ENCODE measurements at places on chromosomes 5 and 9. TPM values are rescaled to one million over a fixed set of nuclear protein-coding genes. Genes with fewer than 3 reads are reported as not detected.

DNA sequence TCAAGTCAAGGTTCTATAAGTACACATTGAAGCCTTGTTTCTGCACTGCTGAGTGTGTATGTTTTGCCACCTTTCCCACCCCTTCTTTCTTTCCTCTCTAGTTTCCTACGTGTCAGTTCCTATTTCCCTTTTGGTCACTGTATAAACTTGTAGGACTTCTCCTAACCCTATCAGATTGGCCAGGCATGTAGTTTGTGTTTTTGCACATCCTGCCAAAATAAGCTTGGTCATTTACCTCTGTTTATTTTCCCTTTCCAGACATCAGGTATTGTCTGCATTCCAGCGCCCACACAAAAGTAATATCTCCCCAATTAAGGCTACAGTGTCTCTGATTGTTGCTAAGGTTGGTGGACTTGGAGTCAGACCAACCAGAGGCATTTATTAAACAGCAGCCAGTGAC, 252.9 kb upstream of the MPDZ start:
- no peak for DNase-seq

Gene BTNL8
- 5.3 TPM for total RNA-seq

DNA sequence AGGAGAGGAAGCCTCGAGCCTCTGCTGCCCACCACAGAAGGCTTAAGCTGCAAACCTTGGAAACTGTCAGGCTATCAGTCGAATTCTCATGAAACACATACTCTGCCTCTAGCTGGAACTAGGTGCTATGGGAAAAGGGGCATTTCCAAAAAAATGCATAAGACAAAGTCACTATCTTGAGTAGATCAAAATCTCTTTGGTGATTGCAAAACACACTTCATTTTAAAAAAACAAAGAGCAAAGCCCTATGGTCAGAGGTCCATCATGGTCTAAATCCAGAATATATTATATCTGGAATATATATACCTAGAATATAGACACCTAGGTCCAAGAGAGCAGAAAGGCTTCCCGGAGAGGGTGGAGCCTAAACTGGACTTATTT, 59.8 kb downstream of the ENC1 start:
- no peak for DNase-seq

Gene CDHR2
- 0.62 TPM for total RNA-seq

- no peak for DNase-seq
These were observed 536.5 kb upstream of the CDH10 start for GRCh38 chr5:25181249-25181648.

Measured in lower lobe of right lung (tissue), 2 donors.